ENCODE measurements at places on chromosomes 12 and 14.

DNA sequence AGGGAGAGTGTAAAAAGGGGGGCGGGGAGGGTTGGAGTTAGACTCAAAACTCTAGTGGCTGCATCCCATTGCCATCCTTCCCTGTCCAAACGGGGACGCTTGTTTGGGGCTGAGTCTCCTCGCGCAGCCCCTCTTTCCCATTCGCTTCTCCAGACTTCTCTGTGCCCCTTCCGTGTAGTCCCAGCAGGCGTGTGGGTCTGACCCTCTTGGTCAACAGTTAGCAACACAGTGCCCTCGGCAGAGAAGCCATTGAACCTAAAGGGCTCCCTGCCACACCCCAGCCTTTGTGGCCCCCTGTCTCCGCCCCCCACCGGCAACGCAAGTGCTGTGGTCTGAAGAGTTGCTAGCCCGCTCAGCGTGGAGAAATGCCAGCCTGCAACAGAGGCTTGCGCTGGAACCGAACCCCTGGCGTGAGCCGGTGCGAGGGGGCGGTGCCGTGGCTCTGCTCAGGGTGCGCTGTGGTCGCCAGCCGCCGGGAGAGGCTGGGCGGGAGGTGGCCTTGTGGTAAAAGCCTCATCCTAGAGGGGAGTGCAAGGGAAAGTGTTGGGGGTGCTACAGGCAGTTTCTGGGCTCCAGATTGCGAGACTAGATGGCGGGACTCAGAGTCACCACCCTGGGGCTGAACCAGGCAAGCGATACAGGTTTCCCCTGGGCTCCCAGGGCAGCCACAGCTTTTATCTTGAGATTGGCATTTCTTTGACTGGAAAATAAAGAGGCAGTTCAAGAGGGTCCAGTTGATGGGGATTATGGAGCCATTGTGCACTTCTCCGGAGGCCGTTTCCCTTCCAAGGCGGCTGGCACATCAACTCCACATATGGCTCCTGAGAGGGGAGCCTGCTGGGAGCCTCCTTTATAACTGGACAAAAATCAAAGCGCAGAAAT is 2.1 kb downstream of the PLXNC1 start:
- peak; percentile 34 for DNase-seq

DNA sequence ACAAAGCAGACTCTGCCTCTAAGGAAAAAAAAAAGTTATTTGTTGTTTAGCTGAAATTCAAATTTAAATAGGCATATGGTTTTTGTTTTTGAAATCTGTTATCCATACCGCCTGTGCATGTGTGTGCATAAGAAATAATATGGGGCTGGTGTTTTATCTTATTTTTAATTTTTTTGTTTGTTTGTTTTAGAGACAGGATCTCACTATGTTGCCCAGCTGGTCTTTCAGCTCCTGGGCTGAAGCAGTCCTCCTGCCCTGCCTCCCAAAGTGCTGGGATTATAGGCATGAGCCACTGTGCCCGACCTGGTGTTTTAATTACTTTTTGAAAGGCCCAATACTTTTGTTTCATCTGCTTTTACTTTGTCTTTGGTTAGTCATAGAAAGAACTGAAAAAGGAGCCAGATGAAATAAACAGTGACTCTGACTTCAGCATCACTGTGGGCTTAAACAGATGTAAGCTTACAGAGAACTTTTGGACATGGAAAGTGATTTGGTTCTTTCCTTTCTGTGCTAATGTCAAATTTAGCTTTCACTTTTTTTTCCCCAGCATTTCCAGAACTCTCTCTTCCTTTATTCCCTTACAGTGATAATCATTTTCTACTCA is 37.2 kb downstream of the SUPT16H start:
- no peak for DNase-seq

DNA sequence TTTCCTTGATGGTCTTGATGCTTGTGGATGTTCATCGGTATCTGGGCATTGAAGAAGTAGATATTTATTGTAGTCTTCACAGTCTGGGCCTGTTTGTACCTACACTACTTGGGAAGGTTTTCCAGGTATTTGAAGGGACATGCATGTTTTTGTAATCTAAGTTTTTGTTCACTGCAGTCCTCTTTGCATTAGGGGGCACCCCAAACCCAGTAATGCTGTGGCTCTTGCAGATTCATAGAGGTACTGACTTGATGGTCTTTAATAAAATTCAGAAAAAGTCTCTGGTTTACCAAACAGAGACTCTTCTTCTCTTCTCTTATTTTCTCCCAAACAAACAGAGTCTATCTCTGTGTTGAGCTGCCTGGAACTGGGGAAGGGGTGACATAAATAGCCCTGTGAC is 150.9 kb upstream of the SLC16A7 start:
- DNase-seq: no peak

DNA sequence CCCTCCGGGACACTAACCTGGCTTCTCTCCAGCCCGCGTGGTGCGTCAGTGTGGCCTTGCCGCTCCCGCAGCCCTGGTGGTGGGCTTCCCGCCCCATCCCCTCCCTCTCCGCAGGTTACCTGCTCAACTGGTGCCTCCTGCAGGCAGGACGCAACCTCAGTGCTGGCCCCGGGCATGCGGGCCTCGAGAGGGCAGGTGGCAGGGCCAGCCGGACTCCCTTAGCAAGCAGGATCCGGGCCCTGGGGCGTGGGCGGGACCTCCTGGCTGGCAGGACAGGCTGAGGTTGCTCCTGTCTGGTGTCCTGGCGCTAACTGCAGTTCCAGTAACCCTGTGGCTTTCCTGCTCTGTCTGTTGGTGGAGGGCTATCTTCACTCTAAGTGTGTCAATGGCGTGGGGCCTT is 8.6 kb upstream of the ADSS1 start:
- DNase-seq: peak; percentile 73

DNA sequence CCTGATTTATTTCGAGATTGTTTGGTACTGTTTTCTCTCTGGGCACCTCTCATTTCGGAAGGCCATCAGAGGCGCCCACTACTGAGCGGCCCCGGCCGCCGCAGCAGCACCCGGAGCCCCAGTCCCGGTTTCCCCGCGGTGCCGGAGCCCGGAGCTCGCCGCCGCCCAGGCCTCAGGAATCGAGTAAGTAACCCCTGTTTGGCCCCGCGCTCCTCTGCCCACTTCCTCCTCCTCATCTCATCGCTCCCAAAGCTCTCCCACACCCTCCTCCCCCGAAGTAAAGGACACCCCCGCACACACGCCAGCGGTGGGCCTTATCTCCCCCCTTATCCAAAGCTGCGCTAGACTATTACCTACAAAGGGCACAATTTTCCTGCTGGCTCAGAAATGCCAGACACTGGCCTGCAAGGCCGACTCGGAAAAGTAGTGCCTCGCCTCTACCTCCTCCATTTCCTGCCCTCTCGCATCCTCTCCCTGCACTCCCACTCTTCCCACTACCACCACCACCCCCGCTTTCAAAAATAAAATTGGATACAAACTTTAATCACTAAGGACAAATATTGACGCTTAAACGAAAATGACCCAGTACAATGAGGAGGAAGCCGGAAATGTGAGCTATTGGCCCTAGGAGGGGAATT is 637 bp upstream of the FOXG1 start:
- peak; percentile 67 for DNase-seq

GRCh38 chr14:71541973-71542690 is 390.1 kb upstream of the RGS6 start:
- no peak for DNase-seq

DNA sequence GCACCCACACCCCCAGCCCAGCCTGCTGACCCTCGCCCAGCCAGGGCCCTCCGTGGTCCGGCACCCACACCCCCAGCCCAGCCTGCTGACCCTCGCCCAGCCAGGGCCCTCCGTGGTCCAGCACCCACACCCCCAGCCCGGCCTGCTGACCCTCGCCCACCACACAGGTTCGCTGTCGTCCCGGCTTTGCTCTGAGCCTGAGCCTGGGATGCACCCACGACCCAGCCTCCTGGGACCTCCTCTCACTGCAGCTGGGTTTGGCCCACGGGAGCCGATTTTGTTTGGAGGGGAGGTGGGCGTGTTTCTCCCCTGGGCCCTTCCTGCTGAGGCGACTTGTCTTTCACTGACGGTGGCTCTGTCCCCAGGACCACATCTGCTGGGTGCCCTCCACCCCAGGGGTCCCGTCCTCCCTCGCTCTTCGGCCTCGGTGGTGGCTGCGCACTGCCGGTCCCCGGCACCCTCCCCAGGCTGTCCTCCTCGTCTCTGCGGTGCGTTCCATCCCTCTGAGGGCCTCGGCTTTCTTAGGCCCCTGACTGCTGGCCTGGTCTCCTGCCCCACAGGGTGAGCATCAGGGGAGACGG is 83.8 kb downstream of the GALNT9 start:
- DNase-seq: no peak

DNA sequence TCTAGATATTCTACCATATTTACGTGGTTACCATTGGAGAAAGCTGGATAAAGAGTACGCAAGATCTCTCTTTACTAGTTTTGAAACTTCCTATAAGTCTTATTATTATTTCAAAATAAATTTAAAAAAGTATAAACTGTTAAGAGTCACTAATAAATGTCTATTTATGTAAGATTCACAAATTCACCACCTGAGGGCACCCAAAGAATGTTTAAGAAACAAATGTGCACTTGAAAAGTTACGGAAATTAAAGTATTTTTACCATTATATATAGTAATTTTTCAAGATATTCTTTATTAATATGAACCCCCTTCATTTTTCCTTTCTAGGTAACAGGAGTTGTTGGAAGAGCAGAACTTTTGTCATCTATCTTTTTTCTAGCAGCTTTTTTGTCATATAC is 11.9 kb downstream of the TMTC3 start:
- no peak for DNase-seq

- no peak for DNase-seq
Measured at GRCh38 chr14:65168840-65169239, 66.5 kb upstream of the MAX start.

DNA sequence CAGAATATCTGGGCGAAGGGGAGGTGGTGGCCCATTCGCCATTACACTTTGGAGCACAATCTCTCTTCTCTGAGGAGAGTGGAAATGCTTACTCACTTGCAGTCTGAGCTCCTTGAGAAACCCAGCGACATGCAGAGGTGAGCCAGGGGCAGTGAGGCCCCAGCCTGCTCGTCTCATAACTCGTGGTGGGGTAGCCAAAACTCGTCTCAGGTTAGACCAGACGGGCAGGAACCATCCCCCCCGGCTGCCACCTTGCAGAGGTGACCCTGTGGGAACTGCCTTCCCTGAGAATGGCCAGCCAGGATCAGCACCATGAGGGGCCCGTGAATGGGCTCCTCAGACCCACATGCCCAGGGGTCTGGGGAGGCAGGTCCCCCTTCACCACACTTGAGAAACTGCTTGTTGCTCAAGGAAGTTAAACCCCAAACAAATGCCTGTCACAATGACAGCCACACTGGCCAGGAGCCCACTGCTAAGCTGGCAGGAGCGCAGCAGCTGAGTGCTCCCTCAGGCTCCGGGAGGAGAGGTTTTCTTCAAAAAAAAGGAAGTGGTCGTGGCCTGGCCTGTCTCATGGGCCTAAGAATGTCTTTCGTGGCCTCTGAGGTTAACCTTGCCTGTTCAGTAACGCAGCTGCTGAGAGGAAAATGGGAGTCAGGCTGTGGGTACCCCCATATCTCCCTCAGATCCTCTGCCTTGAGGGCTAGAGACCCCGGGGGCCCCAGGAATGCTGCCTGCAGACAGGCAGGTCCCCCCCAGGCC is 9.2 kb upstream of the ALDH2 start:
- peak; percentile 58 for DNase-seq

Data from ELF-1 (cell line).